NAMALWA (cell line): ENCODE measurements at places on chromosomes 1 and 21.
A peak's percentile ranks its signal among the peaks of the same experiment; 100 is the strongest.

DNA sequence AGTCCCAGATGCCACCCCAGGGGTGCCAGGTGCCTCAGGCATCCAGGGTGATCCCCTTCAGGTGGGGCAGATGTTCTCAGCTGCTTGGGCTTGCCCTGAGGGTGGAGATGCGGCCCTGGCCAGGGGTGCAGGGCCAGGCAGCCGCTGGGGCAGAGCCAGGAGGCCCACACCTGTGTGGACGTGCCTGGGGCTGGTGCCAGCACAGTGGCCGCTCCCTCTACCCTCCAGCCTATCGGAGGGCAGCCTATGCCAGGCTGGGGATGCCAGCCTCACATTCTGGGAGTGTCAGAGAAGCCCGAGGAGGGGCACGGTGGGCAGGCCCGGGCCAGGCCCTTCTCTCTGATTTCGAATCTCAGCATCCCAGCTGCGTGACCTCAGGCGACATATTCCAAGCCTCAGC lies 96.5 kb upstream of the WNT4 start:
- DNase-seq = no peak

DNA sequence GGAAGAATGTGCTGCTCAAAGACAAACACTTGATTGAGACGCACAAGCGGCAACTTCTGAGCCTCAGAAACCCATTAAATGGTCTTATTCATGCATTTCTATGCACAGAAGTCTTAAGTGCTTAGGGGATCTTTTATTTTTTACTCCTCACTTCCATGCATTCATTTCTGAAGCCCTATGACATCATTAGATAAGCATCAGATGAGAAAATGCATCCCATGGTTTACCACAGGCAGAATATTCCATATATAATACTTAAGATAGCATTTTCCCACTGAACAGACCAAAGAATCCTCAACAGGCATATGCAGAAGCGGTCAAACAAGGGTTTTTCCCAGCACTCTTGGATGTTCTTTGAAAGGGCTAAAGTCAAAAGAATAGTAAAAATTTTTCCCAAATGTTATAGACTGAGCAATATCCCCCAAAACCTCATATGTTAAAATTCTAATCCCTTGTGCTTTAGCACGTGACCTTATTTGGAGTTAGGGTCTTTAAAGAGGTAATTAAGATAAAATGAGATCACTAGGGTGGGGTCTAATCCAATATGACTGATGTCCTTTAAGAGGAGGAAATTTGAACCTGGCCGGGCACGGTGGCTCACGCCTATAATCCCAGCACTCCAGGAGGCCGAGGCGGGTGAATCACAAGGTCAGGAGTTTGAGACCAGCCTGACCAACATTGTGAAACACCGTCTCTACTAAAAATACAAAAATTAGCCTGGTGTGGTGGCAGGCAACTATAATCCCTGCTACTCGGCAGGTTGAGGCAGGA lies 22.6 kb upstream of the FAM89A start:
- DNase-seq = no peak

GRCh38 chr1:212410231-212410820 lies 4.4 kb downstream of the PACC1 start:
- DNase-seq = no peak

- DNase-seq = no peak
Measured at GRCh38 chr1:232901255-232901654, 49.2 kb upstream of the NTPCR start.

DNA sequence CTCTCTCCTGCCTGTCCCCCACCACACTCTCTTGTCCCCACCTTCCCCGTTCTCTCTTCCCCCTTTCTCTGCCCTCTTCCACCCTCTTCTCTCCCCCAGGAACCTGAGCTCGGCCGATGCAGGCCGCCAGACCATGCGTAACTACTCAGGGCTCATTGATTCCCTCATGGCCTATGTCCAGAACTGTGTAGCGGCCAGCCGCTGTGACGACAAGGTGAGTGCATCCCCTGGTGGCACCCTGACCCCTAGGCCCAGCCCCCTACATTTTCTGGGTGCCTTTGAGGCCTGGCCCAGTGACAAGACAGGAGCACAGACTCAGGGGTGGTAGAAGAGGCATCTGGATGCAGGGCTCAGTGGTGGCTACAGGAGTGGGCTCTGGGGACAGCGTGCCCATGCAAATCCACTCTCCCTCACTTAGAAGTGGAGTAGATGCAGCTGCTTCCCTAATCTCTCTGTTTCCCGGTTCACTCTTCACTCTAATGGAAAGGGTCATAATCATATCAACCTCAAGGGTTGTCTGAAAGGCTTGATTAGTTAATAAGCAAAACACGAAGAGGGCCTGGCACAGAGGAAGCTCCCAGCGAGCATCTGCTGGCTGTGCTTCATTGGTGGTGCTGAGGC lies 37.0 kb downstream of the PKP1 start:
- DNase-seq = no peak

GRCh38 chr1:193083365-193084088 lies 21.7 kb downstream of the GLRX2 start:
- no peak for DNase-seq

GRCh38 chr1:225848030-225848955 lies 33.9 kb downstream of the TMEM63A start:
- peak; percentile 82 for DNase-seq

- no peak for DNase-seq
Measured at GRCh38 chr1:210764536-210764935, 369.4 kb downstream of the KCNH1 start.
